ENCODE measurements at places on chromosomes 1 and 21.

DNA sequence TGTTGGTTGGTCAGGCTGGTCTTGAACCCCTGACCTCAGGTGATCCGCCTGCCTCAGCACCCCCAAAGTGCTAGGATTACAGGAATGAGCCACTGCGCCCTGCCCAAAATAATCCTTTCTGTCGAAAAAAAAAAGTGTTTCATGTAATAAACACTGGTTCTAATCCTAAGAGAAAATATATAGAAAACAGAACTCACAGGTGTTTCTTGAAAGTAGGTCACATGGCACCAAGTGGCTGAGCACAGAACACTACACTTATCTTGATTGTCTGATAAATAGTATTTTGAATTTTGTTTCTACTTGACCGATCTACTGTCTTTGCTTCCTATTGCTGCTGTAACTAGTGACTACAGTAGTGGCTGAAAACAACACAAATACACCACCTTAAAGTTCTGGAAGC is 87.6 kb upstream of the SOD1 start:
- no peak for DNase-seq

GRCh38 chr1:221998781-221999180 is 256.9 kb upstream of the DUSP10 start:
- no peak for DNase-seq

- no peak for DNase-seq
Observed at GRCh38 chr1:193462629-193463320, 276.4 kb upstream of the B3GALT2 start.

DNA sequence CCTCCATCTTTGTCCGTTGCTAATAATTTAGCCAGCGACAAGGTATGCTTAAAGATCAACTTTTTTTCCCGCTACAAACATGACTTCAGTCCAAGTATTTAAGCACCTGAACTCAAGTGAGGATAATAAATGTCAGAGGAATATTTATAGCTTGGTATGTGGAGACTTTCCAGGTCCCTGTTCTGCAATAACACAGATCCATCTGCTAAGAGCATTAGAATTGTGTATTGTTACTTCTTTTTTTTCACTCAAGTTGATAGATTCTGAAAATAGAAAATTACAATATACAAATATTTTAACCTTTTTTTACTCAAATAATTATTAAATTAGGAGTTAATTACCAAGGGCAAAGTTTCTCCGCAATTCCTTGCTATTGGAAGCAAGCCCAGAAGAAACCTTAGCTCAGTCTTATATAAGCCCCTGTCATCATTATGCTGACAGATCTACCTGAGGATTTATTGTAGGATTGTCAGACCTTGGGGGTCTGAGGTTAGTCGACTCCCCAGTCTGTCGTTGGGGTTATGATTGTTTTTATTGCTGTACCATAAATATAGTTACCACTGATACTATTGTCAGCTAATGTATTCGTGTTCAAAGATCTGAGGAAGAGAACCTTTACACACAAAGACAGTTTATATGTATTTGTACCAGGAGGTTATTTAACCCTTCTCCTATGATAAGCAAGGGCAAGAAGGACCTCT is 337.9 kb downstream of the TBX15 start:
- no peak for DNase-seq

DNA sequence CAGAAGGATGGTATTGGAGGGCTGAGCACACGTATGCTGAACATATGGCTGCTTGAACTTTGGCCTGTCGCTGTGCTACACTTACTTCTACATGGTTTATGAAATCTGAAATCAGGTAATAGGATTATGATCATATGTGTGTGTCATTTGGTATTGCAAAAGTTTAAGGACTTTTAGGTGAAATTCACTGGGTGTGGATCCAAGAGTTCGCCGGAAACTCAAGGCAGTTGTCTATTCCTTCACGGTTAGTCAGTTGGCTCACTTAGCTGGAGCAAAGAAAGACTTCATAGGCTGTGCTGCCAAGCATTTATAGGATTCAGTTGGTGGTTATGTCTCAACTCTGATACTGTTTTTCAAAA is 927 bp downstream of the UAP1 start:
- no peak for DNase-seq

All from activated effector memory CD4-positive, alpha-beta T cell treated with Interleukin-2 at 50 U/mL for 16 hours (primary cell).